ENCODE measurements at places on chromosomes 7 and 10.

DNA sequence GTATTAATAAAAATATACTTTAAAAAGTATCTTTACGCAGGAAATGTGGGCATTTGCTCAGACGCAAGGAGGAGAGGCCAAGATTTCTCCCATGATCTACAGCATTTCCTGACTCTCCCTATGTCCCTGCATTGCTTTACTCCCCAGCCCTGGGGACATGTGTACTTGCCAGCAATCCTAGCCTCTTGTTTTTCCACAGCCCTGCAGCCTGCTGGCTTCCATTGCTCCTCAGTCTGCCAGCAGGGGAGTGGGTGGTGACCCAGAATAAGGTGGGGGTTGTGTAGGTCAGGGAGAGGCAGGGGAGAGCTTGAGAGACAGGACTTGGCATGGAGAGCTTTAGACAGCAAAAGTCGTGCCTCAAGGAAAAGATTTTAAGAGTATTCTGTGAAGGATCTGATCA, 307.7 kb downstream of the CDK14 start:
- DNase-seq = no peak

GRCh38 chr7:425794-426188, 93.9 kb downstream of the PDGFA start:
- no peak for DNase-seq

DNA sequence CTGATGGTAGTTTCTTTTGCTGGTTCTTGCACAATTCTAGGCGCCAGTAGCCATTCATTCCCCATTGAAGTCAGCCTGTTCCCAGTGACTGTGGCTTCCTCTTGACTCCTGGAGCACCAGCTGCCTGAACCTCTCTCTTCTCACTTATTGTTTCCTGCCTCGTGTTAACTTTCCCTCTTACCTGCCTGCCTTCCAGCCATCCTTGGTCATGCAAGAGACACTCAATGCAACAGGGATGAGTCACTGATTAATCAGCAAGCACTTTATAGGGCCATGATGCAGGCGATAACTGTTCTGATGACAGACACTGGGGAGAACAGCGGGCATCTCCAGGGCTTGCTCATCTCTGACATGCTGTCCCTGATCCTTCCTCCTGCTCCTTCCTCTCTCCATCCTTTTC, 122.0 kb downstream of the PLCE1 start:
- DNase-seq = no peak

DNA sequence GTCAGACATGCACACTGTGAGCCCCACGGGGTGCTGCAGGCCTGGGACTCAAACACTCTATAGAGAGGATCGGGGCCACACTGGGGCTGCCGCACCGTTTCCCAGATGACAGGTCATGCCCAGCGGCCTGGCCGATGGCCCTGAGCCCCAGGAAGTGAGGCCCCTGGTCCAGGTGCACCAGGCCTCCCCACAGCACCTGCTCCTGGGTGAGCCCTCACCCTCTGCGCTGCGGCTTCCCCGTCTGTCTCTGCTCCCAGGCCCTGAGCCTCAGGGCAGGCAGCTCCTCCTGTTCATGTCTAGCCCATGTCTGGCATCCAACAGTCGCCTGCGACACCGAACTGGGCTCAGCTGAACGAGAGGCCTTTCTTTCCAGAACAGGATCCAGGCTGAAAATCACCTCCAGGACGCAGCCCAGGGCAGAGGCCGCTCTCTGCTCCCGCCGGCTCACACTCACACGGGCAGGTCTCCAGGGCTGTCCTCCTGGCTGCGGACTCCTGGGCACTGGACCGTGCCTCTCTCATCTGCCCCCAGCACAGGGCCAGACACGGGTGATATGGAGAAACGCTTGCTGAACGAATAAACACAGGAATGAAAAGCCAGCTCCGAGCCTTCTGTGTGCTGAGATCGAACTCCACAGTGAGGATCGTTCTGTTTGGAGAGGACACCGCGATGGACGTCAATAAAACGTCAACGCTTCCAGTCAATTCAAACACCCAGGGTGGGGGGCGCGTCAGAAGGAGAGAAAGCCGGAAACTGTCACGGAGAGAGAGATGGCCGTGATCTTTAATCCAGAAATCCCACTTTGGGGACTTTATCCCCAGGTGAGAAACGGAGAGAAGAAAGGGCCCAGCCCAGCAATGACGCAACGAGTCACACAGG, 202.4 kb downstream of the ELFN1 start:
- no peak for DNase-seq

- DNase-seq = no peak
Measured at GRCh38 chr10:76492026-76492425, 1060.6 kb downstream of the LRMDA start.

GRCh38 chr7:128939075-128939860, 1.5 kb downstream of the IRF5 start:
- no peak for DNase-seq

DNA sequence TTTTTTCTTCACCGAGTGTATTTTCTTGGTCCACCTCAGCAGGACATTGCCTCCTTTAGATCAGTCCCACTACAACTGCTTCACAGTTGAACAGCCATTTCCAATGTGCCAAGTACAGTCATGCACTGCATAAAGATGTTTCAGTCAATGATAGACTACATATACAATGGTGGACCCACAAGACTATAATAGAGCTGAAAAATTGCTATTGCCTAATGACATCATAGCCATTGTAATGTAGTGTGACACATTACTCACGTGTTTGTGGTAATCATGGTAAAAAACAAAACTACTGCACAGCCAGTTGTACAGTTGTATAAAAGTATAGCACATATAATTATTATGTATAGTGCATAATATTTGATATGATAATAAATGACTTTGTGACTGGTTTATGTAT, 113.8 kb upstream of the HPS1 start:
- DNase-seq = no peak

DNA sequence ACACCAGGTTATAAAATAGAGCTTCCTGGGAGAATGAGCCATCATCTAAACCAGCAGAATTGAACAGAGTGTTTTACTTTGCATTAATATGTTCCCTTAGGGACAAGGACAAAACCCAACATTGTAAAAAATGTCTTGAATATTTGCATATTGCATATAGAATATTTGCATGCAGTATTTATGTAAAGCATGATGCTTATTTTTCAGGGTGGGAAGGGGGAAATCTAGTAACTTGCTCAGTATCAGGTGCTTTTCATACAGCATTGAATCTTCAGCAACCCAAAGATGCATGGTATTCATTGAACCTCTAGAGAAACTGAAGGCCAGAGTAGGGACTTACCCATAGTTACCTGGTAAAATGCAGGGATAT, 409.2 kb upstream of the ZMIZ1 start:
- DNase-seq = no peak

DNA sequence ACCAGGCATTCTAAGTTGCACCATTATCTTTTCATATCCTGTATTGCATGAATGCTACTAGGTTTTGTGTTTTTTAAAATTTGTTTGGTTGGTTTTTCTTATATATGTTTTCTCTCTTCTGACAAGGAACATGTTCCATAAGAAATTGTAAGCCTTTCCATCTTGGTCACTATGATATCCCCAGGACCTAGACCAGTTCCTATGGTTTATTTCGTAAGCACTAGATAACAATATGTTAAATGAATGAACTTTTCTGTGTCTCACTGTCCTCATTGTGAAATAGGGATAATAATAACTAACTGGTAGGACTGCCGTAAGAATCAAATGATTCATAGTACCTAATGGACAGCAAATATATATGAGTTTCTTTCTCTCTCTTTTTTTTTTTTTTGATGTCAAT, 146.3 kb downstream of the SEMA3E start:
- DNase-seq = no peak

GRCh38 chr7:12690041-12690878, 2.8 kb downstream of the ARL4A start:
- no peak for DNase-seq

- DNase-seq = no peak
Measured at GRCh38 chr7:133869556-133869955, 257.6 kb upstream of the LRGUK start.

GRCh38 chr7:25951414-25952260, 200.4 kb upstream of the NFE2L3 start:
- DNase-seq = no peak

GRCh38 chr7:78057571-78057970, 259.0 kb downstream of the PHTF2 start:
- DNase-seq = no peak

- no peak for DNase-seq
Measured at GRCh38 chr10:111125102-111125501, 48.3 kb downstream of the ADRA2A start.

DNA sequence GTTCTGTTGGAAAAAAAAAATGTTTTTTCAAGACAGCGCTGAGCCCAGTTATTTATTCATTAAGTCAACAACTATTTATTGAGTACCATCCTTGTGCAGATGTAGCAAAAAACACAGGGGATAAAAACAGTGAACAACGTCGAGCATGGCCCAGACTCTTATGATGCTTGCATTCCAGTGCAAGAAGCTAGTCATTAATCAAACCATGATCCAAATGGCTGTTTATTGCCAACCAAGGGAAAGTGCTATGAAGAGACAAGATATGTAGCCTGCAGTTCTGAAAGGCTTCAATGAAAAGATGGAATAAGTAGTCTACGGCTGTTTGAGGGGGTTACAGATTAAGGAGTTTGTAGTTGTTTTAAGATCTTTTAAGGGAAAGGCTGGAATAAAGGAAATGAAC, 262.3 kb downstream of the NEBL start:
- DNase-seq = no peak

GRCh38 chr7:33685981-33686683, 219.2 kb upstream of the BMPER start:
- no peak for DNase-seq

DNA sequence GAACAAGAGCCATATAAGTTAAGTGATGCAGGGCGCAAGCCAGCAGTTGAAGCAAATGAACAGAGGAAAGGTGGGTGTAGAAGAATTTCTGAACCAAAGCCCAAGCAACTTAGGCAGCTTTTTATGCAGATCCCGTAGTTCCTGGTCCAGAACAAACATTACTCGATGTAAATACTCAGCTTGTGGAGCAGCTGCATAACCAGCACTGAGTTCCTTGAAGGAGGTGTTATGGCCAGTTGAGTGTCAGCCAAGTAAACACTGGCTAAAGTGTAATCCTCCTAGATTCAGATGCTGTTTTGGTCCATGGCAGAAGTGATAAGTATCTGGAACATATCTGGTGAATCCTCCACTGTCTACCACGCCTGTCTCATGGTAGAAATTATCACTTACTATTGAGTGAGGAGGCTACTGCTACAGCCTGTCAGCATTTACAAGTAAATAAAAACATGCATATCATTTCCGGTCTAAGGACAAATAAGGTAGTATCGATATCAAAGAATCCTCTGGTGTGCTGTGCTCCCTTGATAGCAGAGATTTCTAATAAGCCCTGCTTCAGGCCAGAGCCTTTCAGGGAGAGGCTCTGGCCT, 213.9 kb downstream of the DYNC1I1 start:
- no peak for DNase-seq

GRCh38 chr7:69994886-69995542, 396.7 kb downstream of the AUTS2 start:
- no peak for DNase-seq
